ENCODE measurements at places on chromosomes 5 and 9. TPM values are rescaled to one million over a fixed set of nuclear protein-coding genes. Genes with fewer than 3 reads are reported as not detected.

DNA sequence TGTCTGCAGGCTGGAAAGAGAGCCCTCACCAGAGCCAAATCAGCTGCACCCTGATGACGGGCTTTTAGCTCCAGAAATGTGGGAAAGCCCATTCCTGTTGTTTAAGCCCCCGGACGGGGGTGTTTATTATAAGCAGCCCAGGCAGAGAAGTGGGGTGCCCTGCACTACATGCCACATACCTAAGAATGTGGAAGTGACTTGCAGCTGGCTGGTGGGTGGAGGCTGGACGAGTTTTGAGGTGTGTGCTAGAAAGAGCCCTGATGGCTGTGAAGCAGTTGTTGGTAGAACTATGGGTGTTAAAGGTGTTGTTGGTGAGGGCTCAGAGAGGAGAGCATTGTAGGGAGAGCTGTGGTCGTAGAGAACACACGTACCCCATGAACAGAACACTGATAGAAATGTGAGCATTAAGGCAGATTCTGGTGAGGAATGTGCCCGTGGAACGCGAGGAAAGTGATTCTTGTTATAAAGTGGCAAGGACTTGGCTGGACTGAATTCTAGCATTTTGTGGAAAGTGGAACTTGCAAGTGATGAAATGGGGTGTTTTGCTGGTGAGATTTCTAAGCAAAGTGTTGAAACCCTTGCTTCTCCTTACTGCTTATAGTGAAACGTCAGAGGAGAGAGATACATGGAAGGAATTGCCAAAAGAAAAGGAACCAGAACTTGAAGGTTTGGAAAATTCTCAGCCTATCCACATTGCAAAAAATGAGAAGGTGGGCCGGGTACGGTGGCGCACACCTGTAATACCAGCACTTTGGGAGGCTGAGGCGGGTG, 38.9 kb downstream of the AHRR start:
- no peak for DNase-seq

DNA sequence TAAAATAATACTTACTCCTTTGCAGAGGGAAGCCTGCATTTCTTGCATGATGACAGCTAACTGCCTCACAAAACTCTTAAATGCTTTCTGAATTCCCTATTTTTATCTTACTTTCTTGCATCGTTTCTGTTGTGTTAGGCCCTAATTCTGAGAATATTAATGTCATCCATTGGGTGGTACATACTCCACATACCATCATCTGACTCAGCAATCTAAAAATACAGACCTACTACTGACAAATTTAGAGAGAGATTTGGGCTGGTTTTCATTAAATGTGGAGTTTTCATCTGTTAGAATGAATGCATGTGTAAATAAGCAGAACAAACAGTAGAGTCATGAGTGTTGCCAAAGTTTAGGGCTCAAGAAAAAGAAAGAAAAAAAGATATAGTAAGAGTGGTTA, 26.5 kb upstream of the KCNN2 start:
- no peak for DNase-seq

- no peak for DNase-seq
Observed at GRCh38 chr5:40043916-40044315, 619.1 kb upstream of the DAB2 start.

GRCh38 chr5:44028226-44028625, 361.0 kb downstream of the FGF10 start:
- no peak for DNase-seq

DNA sequence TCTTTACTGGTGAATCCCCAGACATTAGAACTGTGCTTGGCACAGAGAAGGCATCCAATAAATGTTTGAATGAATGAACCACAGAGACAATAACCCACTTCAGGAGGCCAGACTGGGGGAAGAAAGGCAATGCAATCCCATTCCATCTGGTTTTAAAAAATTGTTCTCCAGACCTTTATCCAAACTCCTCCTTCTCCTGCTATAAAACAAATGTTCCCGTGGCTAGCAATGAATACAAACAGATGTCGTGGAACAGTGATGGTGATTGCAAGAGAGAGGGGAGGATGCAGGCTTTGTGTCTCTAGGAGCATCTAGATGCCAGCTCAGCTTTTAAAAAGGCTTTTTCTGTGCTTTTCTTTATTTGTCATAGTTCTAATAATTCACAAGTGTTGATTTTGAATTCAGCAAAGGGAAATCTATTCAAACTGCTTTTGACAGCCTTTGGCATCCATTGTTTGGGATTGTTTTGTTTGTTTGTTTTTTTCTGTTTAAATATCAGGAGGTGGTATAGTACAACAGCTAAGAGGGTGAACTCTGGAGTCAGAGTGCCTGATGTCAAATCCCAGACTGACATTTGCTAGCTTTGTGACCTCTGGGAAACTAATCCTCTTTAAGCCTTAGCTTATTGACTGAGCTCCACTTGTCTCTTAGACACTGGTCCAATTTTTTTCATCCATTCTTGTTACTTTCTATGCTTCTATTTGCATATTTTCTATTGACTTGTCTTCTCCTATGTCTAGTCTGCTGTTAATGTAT, 59.1 kb downstream of the TNFSF15 start:
- no peak for DNase-seq

- peak; percentile 50 for DNase-seq
Observed at GRCh38 chr5:142013734-142014521, 1.1 kb upstream of the GNPDA1 start.

DNA sequence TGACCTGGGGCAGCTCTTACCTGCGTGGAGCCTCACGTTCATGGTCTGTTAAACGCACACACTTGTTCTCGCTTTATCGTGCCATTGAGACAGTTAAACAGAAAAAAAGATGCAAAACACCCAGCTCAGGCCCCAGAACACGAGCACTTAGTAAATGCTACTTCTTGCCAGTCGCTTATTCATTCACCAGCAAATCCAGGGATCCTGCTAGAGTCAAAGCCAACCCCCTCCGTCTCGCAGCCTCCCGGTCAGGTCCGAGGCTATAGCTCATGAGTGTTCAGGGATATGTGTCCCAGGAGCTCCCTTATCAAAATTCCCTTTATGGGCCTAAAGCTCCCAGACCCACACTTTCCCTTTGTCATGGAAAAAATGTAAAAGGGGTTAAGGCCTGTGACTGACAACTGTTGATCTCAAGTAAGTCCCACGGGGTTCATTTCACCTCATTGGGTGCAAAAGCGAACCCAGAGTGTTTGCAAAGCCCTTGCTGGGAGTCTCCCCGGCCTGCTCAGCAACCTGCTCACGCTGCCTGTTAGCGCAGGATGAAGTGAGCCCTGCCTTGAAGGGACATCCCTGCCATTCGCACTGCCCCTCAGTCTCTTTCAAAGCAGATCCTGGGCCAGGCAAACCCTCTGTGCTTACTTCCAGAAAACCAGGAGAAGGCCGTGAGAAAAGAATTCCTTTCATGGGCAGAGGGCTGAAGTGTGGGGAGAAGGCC, 40.7 kb downstream of the HRH2 start:
- no peak for DNase-seq

DNA sequence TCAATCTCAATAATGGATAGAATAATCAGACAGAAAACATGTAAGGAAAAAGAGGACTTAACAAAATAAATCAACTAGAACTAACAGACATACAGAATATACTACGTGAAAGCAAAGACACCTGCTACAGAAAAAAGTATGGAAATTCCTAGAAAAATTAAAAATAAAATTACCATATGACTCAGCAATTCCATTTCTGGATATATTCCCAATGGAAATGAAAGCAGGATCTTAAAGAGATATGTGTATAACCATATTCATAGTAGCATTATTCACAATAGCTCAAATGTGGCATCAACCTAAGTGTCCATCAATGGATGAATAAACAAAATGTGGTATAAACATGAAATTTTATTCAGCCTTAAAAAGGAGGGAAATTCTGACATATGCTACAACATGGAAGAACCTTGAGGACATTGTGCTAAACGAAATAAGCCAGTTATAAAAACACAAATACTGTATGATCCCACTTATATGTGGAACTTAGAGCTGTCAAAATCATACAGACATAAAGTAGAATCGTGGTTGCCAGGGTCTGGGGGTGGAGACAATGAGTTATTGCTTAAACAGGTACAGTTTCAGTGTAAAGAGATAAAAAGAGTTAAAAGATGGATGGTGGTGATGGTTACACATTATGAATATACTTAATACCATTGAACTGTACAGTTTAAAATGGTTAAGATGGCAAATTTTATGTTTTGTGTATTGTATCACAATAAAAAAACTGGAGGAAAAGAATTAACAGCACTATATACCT, 6.9 kb downstream of the PLAA start:
- DNase-seq: no peak

GRCh38 chr5:141757402-141757801, 75.4 kb upstream of the ARAP3 start:
- DNase-seq: no peak

DNA sequence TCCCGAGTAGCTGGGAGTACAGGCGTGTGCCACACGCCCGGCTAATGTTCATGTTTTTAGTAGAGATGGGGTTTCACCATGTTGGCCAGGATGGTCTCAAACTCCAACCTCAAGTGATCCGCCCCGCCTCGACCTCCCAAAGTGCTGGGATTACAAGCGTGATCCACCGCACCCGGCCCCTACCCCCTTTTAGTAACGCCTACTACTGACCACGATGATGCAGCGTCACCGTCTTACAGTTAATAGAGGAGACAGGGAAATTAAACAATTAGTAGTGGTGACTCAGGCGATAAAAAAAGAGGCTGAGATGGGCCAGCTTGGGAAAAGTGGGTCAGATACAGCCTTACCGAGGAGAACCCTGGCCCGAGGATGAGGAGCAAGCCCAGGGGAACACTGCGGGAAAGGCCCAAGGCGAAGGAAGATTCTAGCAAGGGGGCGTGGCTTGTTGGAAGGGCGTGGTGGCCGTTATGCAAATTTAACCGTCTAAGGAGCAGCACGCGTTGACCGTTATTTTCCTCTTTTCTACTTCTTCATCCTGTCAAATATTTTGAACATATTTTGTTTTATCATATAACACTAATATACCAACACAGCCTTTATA, 1.6 kb upstream of the SETX start:
- DNase-seq: no peak

- no peak for DNase-seq
Observed at GRCh38 chr9:88218726-88219125, 80.5 kb upstream of the SPATA31C2 start.

- DNase-seq: no peak
Observed at GRCh38 chr9:83477120-83477519, 61.1 kb downstream of the FRMD3 start.

- DNase-seq: no peak
Observed at GRCh38 chr5:115815006-115815692, 1.3 kb downstream of the CDO1 start.

DNA sequence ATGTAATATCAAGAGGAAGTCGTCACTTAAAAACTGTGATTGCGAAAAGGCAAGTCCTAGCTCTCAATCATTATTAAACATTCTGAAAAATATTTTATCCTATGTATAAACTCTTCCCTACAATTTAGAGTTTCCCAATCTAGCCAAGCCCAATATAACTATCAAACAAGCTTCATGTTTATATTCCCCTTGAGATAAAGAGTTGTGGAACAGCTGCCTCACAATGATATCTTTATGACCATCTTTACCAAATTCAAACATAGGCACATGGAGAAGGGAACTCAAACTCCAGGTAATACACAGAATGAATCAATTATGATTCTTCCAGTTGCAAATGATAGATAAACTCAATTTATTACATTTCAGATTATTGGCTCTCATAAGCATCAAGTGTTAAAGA, 1468.7 kb downstream of the EFNA5 start:
- no peak for DNase-seq

DNA sequence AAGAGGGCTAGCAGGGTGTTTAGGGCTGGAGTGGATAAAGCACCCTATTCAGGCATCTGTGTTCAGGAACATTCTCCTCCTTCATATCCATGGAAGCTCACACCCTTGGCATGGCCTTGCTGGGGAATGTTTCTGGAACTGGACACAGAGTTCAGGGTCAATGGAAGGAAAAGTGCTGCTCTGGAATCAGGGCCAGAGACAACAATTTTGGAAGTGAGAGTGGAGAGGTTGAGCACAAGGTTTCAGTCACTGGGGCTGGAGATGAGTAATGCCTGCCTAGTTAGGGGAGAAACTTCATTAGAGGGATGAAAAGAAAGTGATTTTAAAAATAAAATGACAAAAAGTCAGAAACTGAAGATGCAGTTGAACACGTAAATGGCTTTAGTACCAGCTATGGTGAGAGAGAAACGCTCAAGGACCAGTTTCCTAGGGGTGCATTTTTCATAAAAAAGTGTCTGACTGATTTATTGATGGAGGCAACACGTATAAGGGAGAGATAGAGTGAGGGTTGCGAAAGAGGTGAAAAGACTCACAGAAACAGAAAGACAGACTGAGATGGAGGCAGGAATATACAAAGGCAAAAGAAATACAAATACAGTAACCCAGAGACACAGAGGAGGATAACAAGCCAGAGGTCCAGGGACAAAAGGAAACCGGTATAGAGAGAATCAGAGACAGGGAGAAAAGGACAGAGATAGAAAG, 8.0 kb upstream of the TNFSF15 start:
- DNase-seq: no peak

- no peak for DNase-seq
Observed at GRCh38 chr5:60512117-60512516, 187.8 kb downstream of the DEPDC1B start.

DNA sequence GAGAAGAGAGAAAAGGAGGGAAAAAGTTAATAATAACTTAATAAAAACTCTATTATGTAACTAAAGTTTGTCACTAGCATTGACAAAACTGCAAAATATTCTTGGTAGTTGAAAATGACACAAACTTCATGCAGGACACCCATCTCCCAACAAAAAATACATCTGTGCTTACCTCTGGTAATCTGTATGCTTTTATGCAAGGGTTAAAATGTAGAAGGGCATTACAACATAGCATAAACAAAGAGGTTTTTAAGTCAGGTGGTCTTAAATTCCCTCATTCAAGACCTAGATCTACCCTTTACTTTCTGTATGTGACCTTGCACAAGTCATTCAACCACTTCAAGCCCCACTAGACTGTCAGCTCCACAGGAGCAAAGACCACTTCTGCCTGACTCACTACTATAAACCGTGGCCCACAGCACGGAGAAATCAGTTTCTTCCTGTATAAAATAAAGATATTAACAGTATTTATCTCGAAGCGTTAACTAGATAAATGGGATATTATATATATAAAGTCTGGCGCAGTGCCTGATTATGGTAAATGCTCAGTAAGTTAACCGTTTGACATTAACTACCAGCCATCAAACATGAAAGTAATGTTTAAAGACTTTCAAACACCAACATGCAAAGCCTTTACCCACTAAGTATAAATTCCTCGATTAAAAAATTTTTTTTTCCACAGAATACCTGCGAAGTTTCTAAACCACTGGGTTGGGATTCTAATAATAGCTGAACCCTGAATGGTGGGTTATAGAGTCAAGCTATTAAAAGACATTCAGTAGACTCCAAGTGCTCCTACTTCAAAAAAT, 2.0 kb downstream of the FBXL17 start:
- DNase-seq: no peak

CLIC3 gene
- not detected for total RNA-seq

ACTBL2 gene
- not detected for total RNA-seq

NR2F1 gene
- 52.1 TPM for total RNA-seq

NAA35 gene
- total RNA-seq: 4.4 TPM

SPATA31A6 gene
- total RNA-seq: not detected

CTSV gene
- 1.6 TPM for total RNA-seq

Measured in uterus (tissue), 4 donors.